ENCODE measurements at places on chromosomes 1 and 21.

- DNase-seq = no peak
Observed at GRCh38 chr1:92367496-92367895, 68.6 kb downstream of the RPAP2 start.

DNA sequence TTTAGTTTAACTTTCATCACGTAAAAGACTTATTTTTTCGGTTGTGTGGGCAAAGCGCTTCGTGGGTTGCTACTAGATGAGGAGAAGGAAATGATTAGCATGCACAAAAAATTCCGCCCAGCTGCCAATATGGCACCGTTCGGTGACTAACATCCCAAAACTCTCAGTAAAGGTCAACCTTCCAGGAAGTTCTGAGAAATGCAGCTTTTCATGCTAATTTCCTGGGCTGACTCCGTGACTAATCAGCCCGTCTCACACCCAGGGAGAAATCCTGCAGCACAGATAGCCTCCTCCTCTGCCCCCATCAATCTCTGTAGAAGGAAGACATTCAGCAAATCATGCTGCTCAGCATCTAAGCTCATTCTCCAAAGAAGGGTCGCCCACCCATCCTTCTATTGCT is 34.1 kb downstream of the TMCO4 start:
- DNase-seq = no peak

GRCh38 chr21:28444111-28444510 is 548.6 kb downstream of the LTN1 start:
- no peak for DNase-seq

DNA sequence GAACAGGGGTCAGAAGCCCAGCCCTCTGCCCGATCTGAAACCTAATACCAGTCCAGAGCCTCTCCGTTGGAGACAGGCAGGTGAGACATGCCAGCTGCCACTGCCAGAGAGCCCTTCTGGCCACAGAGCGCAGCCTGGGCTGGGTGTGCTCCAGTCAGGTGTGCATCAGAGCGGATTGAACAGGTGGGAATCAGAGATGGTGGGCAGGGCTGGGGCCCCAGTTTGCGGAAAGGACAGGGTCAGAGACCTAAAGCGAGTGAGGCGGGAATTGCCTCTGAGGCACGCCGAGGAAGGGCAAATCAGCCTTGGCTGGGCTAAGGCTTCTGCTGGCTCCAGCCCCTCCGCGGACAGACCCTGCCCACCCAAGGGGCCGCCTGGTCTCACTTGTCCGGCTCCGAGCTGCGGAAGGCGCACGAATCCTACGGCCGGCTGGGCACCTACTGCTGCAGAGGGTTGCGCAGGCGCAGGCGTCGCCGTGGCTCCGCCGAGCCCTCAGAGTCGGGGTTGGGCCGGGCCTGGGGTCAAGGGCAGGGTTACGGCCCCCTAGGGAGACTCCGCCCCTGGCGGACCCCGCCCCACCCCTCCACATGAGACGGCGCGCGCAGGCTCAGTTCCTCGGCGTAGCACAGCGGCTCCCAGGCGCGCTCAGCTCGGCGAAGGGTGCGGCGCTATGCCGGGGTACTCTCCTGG is 10.3 kb downstream of the CPLANE2 start:
- no peak for DNase-seq

GRCh38 chr1:29532285-29532684 is 296.0 kb downstream of the PTPRU start:
- no peak for DNase-seq

- no peak for DNase-seq
Observed at GRCh38 chr1:88873737-88874349, 17.5 kb downstream of the GTF2B start.

DNA sequence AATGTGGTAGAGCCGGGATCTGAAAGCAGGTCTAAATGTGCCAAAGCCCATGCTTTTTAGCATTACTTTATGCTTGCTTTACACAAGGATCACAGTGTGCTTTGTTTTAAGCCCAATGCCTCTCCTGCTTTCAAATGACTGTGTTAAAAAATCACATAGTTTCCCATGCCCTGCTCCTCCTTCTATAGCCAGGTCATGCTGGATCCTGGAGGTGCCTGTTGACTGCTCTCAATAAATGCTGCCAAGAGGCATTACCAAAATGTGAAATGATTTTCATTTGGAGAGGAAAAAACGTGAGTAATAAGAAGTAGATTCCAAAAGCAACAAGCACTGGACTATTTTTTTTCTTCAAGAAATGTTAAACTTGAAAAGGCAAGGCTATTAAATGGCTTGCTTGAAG is 420.7 kb upstream of the USP24 start:
- no peak for DNase-seq

GRCh38 chr1:199135901-199136300 is 497.1 kb downstream of the PTPRC start:
- no peak for DNase-seq

DNA sequence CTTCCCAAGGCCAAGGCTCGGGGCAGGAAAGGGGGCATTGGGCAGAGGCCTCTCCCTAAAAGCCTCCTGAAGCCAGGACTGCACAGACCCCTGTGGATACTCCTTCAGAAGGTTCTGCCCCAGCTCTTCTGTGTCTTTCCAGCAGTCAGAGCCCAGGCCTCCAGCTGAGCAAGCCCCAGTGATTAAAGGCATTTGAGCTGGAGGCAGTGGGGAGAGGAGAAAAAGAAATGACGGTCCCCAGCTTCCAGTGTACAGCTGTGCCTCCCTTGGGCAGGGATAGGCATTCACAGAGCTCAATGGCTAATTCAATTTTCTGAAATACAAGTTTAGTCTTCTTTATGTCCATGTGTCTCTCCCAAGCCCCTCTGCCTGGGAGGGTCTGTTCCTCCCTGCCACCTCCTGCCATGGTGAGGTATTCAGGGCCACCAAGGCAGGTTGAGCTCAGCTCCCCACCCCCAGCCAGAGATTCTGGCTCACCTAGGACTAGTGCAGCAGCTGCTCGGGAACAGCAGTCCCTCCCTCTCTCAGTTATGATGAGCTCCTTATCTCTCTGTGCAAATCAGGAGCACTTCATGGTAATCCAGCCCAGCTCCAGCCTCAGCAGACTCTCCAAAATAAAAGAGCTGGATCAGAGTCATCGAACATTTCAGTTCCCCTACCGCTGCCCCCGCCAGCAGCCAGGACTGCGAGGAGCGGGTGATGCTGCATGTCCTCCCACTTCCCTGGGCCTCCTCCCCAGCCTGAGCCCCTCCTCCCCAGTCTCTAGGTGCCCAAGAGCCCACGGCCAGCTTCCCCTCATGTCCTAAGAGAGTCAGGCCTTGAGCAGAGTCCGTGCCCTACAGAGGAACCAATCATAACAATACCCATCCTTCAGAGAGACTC is 208.4 kb upstream of the ZC3H12A start:
- no peak for DNase-seq

DNA sequence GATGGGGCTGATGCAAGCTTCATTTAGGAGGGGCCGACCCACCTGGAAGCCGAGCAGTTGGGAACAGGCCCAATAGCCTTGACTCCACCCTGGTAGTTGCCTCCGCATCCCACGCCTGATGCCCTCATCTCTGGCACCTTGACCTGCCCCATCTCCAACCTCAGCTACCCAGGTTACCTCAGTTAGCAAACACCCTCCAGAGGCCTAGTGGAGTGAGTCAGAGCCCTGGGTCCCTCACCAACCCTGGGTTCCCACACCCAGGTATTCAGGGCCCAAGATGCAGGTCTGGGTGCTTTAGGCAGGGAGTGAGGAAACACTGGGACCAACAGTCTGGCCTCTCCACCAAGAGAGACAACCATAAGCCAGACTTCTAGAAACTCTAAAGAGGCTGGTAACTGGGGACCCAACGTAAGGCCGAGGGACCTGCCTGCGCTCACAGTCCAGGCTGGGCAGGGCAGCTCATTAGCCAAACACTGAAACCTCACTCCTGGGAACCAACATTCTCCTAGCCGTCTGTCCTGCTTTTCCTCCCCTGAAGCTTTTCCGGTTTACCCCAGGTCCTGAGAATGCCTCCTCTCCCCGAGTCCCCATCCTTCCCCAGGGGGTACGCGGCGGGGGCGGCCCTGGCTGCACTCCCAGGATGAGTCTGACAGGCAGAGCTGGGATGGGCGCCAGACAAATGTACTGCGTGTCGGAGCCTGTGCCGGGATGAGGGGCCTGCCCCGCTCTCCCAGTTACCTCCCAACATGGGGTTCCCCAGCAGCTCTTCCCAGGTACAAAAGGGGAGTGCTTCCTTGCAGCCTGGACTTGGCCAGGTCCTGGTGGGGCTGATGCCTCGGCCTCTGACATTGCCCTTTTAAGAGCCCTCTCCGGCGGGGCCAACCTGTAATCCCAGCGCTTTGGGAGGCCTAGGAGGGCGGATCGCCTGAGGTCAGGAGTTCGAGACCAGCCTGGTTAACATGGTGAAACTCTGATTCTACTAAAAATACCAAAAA is 8.9 kb upstream of the CELSR2 start:
- no peak for DNase-seq

DNA sequence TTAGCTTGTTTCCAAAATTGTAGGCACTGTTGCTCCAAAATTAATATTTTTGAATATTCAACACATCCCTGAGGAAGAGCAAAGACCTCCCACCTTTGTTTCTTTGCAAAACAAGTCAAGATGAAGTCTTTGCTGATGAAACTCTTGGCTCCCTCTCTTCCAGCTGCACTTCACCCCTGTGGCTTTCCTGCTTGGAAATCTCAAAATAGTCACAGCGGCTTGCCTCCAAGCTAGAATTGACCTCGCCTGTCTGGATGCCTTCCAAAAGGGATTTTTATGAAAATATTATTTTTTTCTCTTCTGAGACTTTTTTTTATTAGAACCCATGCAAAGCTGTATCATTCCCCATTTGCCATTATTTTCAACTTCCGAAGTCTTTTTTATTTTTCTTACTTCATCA is 71.1 kb upstream of the MROH9 start:
- DNase-seq = no peak

GRCh38 chr21:29233611-29234540 is 64.8 kb upstream of the BACH1 start:
- no peak for DNase-seq

DNA sequence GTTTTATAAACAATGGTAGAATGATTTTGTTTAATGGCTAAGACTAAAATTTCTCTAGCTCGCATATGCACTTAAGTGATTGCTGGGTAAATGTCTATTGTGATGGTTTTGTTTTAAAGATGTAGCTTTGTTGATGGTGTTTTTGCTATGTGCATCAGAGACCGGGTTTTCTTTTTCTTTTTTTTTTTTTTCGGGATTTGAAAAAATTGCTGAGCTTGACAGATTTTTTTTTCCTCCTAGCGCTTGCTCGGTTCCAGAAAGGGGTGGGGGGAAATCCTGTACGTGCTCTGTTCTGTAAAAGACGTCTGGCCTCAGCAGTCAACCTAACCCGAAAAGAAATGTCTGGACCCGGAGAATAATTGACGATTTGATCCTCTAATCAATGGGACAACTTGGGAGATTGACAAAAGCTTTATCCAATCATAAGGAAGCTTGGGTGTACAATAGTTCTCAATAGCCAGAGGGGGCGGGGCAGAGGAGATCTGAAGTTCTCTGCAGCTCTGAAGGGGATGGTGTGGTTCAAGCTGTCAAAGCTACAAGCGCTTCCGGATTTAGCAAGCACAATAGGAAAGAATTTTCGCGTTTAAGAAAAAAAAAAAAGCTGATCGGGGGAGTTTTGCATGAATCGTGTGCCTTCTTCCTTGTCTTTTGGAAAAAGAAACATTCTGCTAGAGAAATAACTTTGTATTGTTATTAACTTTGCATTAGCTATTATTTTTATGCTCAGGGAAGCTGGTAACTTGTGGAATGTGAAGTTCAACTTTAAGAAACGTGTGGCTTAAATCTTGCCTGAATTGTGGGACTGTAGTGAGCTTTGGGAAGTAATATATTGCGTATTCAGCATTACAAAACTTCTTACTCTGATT is 4.5 kb upstream of the NFIA start:
- DNase-seq = no peak

GRCh38 chr1:119000371-119001180 is 12.4 kb upstream of the TBX15 start:
- no peak for DNase-seq

DNA sequence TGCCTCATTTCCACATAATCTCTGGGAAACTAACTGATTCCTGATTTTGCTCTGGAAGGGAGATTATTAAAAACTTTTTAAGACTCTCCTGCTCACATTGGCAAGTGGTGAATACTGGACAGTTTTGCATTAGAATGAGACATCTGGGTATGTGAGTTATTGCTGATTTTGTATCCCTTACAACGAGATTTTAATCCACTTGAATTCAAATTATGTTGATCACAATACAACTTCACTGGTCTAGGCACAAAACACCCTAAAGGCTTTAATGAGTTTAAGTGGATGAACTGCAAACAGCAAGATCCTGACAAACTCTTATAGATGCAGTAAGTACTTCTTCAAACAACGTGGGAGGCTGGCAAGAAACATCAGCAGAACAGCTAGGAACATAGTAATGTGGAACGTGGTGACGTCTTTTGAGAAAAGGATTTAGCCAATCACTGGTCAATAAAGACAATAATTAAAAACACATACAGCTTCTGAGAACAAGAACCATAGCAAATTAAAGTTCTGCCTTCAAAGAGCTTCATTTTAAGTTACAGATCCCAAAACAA is 10.2 kb upstream of the LYPLAL1 start:
- DNase-seq = no peak

GRCh38 chr1:43616383-43616782 is 33.6 kb upstream of the KDM4A start:
- DNase-seq = no peak

GRCh38 chr1:5509664-5510452 is 482.4 kb downstream of the NPHP4 start:
- no peak for DNase-seq

DNA sequence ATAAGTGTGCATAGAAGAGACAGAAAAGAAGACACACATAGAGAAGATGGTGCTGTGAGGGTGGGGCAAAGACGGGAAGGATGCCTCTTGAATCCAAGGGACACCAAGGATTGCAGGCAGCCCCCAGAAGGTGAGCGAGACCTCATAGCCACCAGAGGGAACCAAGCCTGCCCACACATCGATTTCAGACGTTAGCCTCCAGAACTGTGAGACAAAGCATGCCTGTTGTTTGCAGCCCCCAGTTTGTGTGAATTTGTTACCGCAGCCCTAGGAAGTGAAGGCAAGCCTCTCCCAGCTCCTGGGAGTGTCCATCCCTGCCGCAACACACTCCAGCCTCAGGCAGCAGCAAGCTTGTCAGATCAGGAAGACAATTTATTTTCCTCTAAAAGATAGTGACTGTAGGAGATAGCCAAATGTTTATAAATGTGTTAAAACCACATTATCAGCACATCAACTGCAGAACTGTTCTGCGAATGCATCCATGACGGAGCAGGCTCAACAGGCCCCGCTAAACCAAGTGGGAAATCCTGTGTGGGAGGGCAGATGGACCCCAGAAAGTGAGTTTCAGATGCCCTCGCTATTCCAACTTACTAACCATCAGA is 543.3 kb downstream of the MATN1 start:
- no peak for DNase-seq

GRCh38 chr1:245575710-245576109 is 420.9 kb downstream of the KIF26B start:
- no peak for DNase-seq

GRCh38 chr1:68490046-68490651 is 6.7 kb downstream of the DEPDC1 start:
- no peak for DNase-seq

All from GDM1 (cell line).